ENCODE measurements at places on chromosomes 1 and 21.

DNA sequence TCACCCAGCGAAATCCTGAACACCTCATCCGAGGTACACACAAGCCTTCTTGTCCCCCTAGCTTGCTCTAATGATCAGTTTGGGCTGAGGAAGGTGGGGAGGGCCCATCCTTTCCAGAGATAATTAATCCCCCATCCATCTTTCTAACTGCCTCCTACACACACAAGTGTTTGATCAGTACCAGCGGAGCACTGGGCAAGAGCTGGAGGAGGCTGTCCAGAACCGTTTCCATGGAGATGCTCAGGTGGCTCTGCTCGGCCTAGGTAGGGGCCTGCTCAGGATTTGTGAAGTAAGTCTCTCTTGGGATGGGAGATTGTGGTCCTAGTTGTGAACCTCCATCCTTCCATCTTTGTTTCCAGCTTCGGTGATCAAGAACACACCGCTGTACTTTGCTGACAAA is 5.8 kb downstream of the ANXA9 start:
- H3K27ac ChIP-seq, result no peak overlapping the region
- DNase-seq, result no peak
- H3K4me3 ChIP-seq, result no peak overlapping the region
- no peaks in the 10 kb centered on the region for H3K36me3 ChIP-seq
- no peaks in the 10 kb centered on the region for H3K4me1 ChIP-seq

DNA sequence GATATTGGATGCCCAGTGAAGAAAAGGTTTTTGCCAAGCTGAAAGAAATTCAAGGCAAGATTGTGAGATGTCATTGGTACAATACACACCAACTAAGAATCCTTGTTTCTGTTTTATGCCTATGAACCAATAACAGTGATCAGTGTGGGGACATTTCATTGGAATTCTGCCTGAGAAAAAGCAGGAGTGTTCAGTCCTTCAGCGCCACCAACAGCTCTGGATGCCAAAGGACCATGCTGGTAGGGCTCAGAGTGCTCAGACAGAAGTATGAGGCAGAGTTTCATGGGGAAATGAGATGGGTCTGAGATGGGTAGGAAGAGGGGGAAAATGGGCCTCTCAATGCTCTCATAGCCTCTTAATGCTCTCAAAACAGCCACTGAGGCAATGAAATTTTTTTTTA is 56.5 kb downstream of the GABPA start:
- no peak for DNase-seq
- no peak overlapping the region for H3K27ac ChIP-seq
- no peaks in the 10 kb centered on the region for H3K27me3 ChIP-seq
- H3K4me3 ChIP-seq, result no peak overlapping the region
- H3K36me3 ChIP-seq, result no peaks in the 10 kb centered on the region

- H3K36me3 ChIP-seq, result no peaks in the 10 kb centered on the region
- no peak overlapping the region for H3K4me3 ChIP-seq
- no peak overlapping the region for H3K27ac ChIP-seq
- H3K4me1 ChIP-seq, result no peaks in the 10 kb centered on the region
Measured at GRCh38 chr1:110328274-110328673, 10.9 kb upstream of the RBM15 start.

DNA sequence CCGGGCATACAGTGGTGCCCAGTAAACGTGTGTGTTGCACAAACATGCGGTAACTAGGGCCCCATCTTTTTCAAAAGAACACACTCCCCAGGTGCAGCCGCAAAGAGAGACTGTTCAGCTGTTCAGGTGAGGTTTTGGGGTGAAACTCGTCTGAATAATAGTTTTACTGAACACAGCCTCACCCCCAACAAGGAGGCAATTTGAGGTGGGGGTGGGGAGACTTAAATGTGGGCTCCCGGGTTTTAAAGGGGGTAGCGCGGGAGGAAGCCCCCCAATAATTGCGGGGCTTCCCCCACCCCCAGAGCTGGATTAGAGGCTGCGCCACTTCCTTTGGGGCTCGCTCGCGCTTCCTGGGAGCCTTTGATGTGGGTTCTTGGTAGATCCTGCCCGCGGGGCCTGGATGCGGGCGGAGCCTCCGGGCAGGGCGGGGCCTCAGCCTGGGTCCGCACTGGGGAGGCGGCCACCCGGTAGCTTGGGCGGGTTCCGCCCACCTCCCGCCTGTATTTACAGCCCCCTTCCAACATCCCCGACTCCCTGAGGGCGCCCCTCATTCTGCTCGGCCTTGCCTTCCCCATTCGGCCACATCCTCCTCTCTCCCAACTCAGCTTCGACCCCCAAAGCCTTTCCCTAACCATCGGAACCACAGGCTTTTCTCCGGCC is 6.4 kb upstream of the EPHA2 start:
- no peaks in the 10 kb centered on the region for H3K36me3 ChIP-seq
- H3K27ac ChIP-seq, result no peak overlapping the region
- H3K27me3 ChIP-seq, result no peaks in the 10 kb centered on the region

Data from tibial nerve (tissue), 4 donors.